Placental epithelial cell (primary cell): ENCODE measurements at places on chromosomes 7 and 10. TPM values are rescaled to one million over a fixed set of nuclear protein-coding genes. Genes with fewer than 3 reads are reported as not detected.

The GBX1 gene
- total RNA-seq = not detected in 2 replicates

The STEAP2 gene
- total RNA-seq = 1.1 and 2.0 TPM in 2 replicates

The GRID2IP gene
- total RNA-seq = under 0.01 TPM in 1 of 2 replicates, not detected in the other

The SORBS1 gene
- total RNA-seq = 0.43 and 1.6 TPM in 2 replicates

The CCSER2 gene
- total RNA-seq = 27.9 and 40.0 TPM in 2 replicates
